ENCODE measurements at places on chromosomes 4 and X.

DNA sequence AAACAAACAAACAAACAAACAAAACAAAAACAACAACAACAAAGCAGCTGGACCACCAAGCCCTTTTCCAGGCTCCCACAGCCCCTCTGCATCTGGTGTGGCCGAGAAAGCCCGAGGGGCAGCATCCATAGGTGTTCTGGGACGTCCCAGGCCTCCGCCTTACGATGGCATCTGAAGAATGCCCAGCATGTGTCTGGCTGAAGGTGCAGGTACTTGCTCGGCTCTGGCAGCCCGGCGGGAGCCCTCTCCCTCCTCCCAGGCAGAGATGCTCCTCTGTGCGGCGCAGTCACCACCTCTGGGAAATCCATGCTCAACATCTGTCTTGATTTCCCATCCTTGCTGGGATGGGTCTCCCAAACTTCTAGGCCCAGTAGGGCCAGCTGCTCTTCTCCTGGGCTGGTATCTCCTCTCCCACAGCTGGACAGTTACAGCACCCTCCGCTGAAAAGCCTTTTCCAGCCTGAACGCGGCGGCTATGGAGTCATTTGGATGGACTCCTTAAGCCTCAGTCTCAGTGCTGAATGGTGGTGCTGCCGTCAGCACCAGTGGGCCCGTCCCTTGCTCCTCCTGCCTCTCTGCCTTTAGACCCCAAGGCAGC, 4.3 kb downstream of the PSAPL1 start:
- DNase-seq = no peak

GRCh38 chr4:106809076-106809475, 227.0 kb downstream of the DKK2 start:
- DNase-seq = peak; percentile 0

- no peak for DNase-seq
Measured at GRCh38 chr4:122997463-122998101, 75.2 kb upstream of the NUDT6 start.

DNA sequence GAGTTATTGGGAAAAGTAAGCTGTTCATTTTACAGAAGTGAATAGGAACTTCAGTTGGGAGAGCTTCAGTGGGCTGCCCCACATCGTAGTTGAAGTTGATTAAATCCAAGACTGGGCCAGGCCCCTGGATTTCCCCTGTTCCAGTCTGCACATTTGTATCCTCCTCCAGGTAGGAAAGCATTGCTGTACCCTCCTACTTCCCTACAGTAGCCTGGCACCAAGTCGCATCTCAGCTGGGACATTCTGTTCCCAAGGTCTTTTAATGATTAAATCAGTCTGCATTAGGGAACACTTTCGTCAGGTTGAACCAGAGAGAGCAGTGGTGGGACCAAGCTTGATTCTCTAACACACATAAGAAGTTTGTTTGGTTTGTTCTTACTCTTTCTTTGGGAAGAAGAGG, 165.8 kb upstream of the PPARGC1A start:
- DNase-seq = no peak
